ENCODE measurements at places on chromosomes 7 and 10.
A peak's percentile ranks its signal among the peaks of the same experiment; 100 is the strongest.

- DNase-seq: no peak
Observed at GRCh38 chr7:27032839-27033238, 63.0 kb downstream of the HOXA1 start.

GRCh38 chr10:6667679-6668270 is 87.7 kb upstream of the PRKCQ start:
- DNase-seq: peak; percentile 69

- DNase-seq: no peak
Observed at GRCh38 chr7:106534271-106534846, 126.6 kb downstream of the CCDC71L start.

- no peak for DNase-seq
Observed at GRCh38 chr10:127306479-127306878, 110.1 kb upstream of the INSYN2A start.

GRCh38 chr7:27520815-27521790 is 141.6 kb downstream of the HIBADH start:
- no peak for DNase-seq

GRCh38 chr10:103715430-103715829 is 139.9 kb downstream of the SH3PXD2A start:
- DNase-seq: no peak

- no peak for DNase-seq
Observed at GRCh38 chr10:32446536-32447406, 831 bp downstream of the CCDC7 start.

DNA sequence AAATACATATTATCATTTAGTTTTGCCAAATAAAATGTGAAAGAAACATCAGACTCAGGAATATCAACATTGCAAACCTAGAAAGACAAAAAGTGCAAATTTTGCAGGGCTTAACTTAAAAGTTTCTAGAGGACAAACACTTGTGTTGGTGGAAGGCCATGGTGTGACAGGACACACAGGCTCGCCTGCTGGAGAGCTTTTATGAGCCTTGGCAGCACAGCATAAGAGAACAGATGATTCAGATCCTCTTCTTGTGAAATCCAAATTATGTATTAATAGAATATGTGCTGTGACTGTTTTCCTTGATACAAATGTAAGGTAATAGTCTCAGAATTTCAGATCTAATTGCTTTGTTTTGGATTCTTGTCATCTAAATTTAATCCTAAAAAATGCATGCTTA is 72.9 kb upstream of the ABCB5 start:
- DNase-seq: no peak

GRCh38 chr7:115038158-115038557 is 116.3 kb downstream of the MDFIC start:
- DNase-seq: no peak

DNA sequence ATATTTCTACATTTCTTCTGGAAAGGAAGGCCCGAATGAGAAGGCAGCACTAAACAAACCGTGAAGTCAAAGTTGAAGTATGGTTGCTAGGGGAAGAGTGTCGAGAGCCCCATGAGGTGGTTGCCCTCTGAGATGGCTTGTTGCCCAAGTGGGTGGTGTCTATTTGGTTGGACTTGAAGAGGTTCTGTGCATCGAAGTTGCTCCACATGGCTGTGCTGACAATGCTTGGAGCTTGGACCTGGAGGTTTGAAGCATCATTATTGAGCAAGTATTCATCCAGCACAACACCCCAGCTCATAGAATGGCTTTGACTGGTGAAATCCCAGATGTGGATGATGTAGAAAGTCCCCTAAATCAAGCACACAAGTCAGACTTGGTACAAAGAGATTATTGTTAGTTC is 165.2 kb upstream of the CDCA7L start:
- no peak for DNase-seq

DNA sequence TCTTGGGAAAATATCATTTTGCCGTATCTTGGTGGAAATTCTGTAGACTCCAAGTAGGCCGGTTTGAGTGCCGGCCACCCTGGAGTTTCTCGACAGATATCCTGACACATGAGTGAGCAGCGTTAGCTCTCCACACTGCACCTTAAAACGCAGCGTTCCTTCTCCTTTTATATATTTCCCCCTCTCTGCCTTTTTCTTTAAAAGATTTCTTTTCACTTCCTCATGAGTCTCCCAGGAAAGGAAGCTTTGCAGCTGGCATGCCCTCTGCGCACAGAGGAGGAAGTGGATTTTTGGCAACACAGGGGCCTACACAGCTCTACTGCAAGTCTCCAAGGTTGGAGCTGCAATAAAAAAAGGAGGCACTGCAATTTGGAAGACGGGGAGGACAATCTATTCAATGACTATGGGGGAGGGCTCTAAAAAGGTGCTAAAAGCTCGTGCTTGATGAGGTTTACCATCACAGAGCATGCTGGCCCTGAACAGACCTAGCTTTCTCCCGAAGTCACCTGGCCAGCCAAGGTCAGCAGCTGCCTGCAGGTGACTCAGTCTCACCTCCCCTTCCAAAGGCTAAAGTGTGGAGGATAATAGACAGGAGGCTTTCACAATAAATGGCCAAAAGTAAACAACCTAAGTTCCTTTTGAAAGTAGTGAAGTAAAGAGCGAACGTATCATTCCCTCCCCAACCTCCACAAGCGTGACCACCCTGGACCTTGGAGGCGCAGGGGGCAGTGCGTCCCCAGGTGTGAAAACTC is 252.8 kb downstream of the ZMYND11 start:
- DNase-seq: no peak

DNA sequence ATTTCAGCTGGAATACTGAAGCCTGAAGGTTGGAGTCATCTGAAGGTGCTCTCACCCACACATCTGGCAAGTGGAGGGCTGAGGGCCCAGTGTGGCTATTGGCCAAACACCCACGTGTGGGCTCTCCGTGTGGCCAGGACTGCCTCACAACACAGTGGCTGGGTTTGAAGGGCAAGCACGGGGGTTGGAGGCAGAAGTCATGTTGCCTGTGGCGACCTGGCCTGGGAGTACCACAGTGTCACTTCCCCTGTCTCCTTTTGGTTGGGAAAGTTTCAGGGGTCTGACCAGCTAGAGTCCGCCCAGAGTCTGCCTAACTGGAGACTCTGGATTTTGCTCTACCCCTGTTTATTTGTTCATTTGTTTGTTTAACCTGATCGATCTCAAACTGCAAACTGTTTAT is 169.5 kb downstream of the DNAJB6 start:
- no peak for DNase-seq
